ENCODE measurements at places on chromosomes 2 and 18.

- no peak for DNase-seq
Observed at GRCh38 chr18:2854875-2855274, 8.1 kb downstream of the EMILIN2 start.

DNA sequence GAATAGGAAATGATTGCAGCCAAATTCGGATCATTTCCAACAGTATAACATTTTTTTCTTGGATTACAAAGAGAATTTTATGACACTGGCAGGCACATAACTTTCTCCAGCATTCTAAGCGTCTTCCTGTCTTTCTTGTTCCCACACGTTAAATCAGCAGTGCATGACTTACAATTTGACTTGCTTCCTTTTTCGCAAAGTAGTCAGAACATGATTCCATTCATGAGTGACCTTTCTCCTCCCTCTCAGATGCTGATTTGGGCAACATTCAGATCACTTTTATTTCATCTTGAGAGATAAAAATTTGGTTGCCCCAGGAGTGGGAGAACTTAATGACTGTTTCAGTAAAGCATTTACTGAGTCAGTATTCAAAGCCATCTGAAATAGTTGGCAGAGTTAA is 858.7 kb upstream of the ACVR2A start:
- no peak for DNase-seq

GRCh38 chr2:61177727-61178549 is 15.9 kb downstream of the C2orf74 start:
- DNase-seq = no peak

- no peak for DNase-seq
Observed at GRCh38 chr18:22466608-22467395, 49.1 kb upstream of the CTAGE1 start.

DNA sequence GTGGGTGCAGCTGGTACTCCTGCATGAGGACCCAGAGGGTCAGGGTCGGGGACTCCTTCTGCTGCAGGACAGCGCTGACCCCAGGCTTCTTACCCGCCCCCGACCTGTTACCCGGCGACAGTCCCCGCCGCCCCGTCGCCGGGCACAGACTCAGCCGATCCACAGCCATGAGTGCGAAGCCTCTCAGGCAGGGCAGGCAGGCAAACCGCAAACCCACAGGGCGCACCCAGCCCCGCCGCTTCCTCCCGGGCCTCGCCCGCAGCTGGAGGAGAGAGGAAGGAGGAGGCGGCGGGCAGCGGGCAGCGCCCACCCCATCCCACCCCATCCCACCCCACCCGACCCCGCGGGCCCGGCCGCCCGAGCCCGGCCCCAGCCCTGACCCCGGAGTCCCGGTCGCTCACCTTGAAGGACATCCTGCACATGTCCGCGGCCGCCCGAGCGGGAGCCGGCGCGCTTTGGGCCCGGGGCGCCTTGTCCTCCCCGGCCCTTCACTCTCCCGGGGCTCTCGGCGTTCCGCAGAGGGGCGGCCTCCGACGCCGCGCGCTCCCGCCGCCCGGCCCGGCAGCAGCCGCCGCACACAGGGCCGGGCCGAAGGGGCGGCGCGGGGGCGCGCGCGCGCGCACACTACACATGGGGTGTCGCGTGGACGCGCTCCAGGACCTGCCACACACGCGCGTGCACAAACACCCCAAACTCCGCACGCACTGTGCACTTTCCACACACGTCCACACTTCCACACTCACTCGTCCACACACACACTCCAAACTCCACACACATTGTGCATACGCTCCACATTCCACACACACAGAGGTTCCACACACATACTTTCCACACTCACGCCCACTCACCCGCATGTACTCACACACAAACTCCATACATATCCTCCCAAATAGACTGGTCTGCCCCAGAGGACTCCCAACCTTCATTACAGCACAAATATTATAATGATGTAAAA is at the start of gene ANKRD29:
TSS of gene ANKRD29 (minus strand) at position 603 of the 955 bp plus-strand sequence. CDS start at position 422, 181 bp downstream.
- DNase-seq = no peak

DNA sequence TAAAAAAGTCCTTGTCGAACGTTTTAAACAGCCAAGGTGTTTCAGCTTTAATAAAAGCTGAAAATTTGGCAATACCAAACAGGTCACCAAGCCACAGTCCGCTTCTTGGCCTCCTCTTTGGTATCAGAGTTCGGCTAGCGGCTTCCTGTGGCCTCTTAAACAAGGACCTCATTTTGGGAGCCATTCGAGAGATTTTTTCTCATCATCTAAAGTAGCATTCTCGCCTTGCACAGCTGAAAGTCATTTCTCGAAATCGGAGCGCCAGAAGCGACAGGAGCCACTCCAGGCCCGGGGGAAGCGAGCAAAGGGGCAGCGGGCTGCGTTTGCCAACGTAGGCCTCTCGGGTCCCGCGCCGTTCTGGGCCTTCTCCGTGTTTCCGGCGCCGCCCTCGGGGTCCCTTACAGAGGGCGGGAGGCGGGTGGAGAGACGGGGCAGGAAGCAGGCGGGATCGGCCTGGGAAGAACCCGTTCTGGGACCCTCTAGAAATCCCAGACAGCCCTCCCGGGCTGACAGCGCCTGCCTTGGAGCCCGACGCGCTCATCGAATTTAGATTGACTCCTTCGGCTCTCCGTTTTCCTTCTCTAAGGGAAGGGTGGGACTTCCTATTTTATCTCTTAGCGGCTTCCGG is 522 bp upstream of the ZNF407 start:
- no peak for DNase-seq

GRCh38 chr2:176986487-176986886 is 226.1 kb upstream of the HNRNPA3 start:
- DNase-seq = no peak

DNA sequence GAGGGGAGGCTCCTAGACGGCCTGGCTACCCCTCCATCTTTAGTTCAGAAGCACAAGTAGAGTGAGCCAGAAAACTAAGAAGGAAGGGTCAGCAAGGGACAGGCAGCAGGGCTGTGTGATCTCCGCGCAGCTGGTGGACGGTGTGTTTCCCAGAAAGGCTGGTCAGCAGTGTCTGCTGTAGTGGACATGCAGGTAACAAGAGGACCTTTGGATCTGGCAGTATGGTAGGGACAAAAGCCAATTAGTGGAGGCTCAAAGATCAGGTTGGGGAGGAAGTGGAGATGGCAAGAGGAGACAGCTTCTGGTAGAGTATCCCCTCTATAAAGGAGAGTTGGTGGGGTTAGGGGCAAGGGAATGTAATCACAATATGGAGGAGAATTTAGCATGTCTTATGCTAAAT is 95.1 kb downstream of the NCK2 start:
- DNase-seq = no peak

GRCh38 chr2:241946306-241947003 is 76.9 kb downstream of the RTP5 start:
- no peak for DNase-seq

DNA sequence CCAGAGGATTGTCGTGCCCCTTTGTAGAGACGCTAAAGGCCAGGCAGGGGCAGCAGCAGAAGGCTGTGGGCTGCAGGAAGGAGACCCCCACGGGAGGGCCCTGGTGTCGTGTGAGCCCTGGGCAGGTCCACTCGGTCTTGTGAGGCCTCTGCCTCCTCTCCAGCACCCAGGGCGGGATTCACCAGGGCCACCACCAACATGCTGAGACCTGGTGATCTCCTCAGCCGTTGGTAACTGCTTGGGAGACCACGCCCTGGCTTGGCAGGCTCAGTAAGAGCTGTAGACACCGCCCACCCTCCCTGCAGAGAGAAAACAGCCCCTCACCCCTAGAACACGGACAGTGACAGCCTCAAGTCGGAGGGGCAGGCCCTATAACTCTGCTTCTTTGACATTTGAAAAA is 21.1 kb downstream of the MBP start:
- DNase-seq = no peak

GRCh38 chr2:121137571-121137970 is 147.4 kb downstream of the TFCP2L1 start:
- no peak for DNase-seq

GRCh38 chr18:28334516-28334915 is 157.6 kb upstream of the CDH2 start:
- DNase-seq = no peak

GRCh38 chr2:170886386-170886785 is 42.7 kb upstream of the GORASP2 start:
- no peak for DNase-seq

DNA sequence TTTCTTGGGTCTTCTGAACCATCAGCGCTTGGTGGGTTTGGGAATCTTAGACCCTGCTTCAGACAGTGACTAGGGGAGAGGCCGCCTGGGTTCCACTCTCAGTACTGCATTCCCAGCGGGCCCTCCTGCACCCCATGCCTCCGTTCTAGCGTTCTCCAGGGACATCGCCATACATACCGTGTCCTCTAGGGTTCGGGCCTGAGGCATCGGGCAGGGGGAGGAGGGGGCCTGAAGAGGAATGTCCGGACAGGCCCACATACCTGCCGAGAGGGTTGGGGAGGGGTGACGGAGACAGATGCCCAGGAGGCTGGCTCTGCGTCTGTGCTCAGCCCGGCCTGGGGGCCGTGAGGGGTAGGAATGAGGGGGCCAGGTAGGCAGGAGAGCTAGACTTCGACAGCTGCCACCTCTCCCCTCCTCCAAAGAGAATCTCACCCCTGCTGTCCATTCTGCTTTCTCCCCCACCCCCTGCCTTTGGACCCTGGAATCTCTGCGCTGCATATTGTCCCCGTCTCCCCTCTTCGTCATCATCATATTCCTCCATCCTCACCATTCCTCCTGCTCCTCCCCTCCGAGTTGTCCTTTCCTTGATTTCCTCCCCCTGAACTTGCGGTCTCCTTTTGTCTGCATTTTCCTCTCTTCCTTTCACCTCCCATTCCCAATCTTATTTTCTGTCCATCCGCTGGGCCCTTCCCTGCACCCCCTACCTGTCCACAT is 7.8 kb upstream of the WNT10A start:
- DNase-seq = no peak

GRCh38 chr2:165402162-165402561 is 67.3 kb upstream of the CSRNP3 start:
- DNase-seq = no peak

GRCh38 chr2:38549851-38550250 is 52.9 kb downstream of the HNRNPLL start:
- no peak for DNase-seq

DNA sequence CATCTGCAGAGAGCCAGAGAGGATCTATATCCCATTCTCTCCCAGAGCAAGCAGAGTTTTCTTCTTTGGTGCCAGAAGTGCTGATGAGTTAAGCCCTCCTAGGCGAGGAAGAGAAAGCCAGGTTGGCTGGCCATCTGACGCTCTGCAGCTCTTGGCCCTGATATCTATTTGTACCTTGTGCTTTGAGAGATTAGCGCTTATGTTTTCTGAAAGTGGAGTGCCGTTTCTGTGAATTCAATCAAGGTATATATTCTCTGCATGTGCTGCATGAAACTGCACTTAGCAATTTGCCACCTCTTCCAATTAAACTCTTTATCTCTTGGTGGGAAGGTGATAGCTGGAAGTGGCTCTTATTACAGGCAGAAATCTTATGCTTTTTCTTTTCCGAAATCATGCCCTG is 177.5 kb downstream of the LPIN1 start:
- DNase-seq = no peak

- DNase-seq = no peak
Observed at GRCh38 chr18:50284255-50284885, 3.0 kb upstream of the MBD1 start.

DNA sequence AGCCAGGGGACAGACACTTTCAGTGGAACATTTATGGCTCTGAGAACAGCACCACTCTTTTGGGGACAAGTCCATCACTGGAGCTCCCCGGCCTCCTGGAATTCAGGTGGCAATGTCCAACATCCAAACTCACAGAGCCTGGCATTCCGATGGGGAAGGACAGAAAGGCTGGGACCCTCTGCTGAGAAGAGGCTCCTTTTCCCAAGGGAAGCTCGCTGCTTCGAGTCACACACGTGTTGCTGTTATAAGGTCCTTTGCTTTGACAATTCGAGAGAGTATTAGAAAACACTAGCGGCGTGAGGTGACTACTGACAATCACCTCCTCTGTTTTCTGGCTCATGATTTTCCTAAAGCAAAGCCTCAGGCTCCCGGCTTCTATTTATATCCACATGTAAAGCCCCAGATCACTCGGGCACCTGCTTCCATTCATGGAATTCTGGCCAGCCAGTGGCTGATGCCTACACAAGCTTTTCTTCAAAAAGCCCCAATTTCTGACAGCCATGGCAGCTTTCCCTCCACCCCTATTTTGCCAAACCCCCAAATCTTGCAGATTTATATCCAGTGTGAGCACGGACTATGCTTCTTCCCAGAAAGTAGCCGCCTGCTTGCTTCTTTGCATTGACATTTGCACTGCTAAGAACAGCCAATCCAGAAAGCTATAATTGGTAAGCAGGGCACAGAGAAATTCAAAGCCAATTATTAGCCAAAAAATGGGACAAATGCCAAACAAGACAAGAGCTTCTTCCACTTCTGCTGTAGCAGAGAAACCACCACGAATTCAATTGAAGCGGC is 67.3 kb downstream of the NDUFA10 start:
- no peak for DNase-seq

GRCh38 chr2:104825124-104825865 is 28.6 kb upstream of the POU3F3 start:
- no peak for DNase-seq

DNA sequence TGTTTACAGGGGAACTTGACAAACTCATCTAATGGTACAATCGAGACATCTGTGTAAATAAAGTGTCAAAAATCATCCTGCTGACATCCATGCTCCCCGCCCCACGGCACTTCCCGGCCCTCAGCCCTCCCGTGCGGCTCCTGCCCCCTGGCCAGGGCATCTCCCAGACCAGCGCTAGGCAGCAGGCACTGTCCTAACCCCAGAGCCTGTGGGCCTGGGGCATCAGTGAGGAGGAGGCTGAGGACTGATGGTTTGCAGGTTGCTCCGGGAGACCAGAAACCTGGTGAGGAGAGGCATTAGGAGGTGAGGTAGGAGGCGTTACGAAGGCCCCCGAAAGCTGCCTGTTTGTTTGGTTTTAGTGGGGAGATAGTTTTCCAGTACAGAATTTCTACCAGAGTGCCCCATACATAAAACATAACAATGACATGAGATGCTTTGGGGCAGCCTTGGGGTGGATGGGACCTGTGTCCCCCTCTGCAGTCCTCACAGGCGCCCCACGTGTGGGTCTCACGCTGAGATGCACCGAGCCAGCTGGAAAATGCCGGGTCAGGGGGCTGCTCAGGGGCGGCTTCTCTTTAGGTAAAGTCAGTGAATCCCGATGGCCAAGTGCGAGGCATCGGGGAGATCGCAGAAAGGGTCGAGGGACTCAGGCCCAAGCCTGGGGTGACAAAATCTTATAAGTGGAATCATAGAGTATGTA is 114.2 kb downstream of the RTP5 start:
- no peak for DNase-seq

Data from cortex of kidney (tissue), 1 donor.